ENCODE measurements at places on chromosomes 3 and 15. TPM values are rescaled to one million over a fixed set of nuclear protein-coding genes. Genes with fewer than 3 reads are reported as not detected.

GRCh38 chr3:136283627-136284026 lies 33.5 kb downstream of the PCCB start:
- DNase-seq: no peak
- no peaks in the 10 kb centered on the region for H3K4me1 ChIP-seq
- peaks cover 30% of the 10 kb centered on the region for H3K36me3 ChIP-seq
- H3K27ac ChIP-seq: no peak overlapping the region
- no peaks in the 10 kb centered on the region for H3K27me3 ChIP-seq

GRCh38 chr15:49696433-49696832 lies 75.6 kb downstream of the DTWD1 start:
- no peak overlapping the region for H3K27ac ChIP-seq
- DNase-seq: no peak
- H3K4me1 ChIP-seq: no peaks in the 10 kb centered on the region
- H3K4me3 ChIP-seq: no peak overlapping the region
- H3K27me3 ChIP-seq: no peaks in the 10 kb centered on the region
- H3K36me3 ChIP-seq: no peaks in the 10 kb centered on the region

DNA sequence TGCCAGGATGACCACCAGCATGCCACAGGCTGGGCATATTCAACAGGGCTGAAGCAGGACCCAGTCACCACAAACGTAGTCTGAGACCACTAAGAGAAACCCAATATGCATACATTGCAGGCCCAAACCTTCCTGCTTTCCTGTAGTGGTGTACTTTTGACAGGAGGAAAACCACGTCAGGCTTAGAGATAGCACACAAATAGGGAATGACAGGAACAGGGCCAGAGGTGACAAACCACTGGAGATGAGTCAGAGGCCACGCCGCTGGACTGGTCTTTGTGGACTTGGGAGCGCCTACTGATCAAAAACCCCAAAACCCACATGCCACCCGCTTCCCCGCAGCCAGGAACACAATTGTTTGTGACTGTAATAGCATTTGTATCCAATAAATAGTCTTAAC lies 3.6 kb upstream of the EFCAB12 start:
- peaks cover 13% of the 10 kb centered on the region for H3K36me3 ChIP-seq
- no peaks in the 10 kb centered on the region for H3K27me3 ChIP-seq
- no peak overlapping the region for H3K27ac ChIP-seq
- peaks cover 6% of the 10 kb centered on the region for H3K4me1 ChIP-seq
- DNase-seq: no peak
- H3K4me3 ChIP-seq: no peak overlapping the region

DNA sequence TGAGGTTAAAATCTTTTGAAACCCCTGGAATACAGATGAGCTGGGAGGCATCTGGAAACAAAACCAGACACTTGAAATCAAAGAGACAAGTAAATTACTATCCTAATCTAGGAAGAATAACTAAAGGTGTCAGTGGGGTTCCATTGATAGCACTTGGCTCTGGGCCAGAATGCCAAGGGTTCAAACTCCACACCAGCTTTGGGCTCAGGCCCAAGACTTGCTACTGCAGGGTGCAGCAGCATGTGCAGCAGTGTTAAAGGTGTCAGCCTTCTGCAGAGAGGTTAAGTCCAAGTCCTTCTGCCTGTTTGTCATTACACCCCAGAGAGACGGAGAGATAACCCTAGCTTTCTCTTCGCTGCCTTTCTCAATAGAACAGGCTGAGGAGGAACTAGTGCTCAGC lies 273.9 kb downstream of the TIGIT start:
- no peaks in the 10 kb centered on the region for H3K36me3 ChIP-seq
- H3K4me1 ChIP-seq: no peaks in the 10 kb centered on the region
- DNase-seq: no peak
- no peak overlapping the region for H3K4me3 ChIP-seq

DNA sequence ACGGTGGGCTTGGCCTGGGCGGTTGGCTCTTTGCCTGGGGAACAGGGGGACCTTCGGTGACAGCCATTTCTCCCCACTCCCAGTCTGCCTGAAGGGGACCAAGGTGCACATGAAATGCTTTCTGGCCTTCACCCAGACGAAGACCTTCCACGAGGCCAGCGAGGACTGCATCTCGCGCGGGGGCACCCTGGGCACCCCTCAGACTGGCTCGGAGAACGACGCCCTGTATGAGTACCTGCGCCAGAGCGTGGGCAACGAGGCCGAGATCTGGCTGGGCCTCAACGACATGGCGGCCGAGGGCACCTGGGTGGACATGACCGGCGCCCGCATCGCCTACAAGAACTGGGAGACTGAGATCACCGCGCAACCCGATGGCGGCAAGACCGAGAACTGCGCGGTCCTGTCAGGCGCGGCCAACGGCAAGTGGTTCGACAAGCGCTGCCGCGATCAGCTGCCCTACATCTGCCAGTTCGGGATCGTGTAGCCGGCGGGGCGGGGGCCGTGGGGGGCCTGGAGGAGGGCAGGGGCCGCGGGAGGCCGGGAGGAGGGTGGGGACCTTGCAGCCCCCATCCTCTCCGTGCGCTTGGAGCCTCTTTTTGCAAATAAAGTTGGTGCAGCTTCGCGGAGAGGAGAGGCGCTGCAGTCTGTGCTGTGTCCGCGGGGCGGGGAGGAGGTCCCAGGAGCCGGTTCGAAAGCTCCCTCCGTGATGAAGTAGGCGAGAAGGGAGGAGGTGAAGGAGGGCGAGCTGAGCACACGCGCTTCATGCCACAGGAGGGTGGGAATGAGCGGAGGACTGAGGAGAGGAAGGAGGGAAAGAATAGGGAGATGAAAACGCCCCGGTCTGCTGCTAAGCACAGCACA lies 9.6 kb downstream of the CLEC3B start:
- peak; percentile 72 for DNase-seq
- no peaks in the 10 kb centered on the region for H3K36me3 ChIP-seq
- H3K4me1 ChIP-seq: peaks cover 29% of the 10 kb centered on the region
- H3K27ac ChIP-seq: peak overlapping the region; percentile 49

DNA sequence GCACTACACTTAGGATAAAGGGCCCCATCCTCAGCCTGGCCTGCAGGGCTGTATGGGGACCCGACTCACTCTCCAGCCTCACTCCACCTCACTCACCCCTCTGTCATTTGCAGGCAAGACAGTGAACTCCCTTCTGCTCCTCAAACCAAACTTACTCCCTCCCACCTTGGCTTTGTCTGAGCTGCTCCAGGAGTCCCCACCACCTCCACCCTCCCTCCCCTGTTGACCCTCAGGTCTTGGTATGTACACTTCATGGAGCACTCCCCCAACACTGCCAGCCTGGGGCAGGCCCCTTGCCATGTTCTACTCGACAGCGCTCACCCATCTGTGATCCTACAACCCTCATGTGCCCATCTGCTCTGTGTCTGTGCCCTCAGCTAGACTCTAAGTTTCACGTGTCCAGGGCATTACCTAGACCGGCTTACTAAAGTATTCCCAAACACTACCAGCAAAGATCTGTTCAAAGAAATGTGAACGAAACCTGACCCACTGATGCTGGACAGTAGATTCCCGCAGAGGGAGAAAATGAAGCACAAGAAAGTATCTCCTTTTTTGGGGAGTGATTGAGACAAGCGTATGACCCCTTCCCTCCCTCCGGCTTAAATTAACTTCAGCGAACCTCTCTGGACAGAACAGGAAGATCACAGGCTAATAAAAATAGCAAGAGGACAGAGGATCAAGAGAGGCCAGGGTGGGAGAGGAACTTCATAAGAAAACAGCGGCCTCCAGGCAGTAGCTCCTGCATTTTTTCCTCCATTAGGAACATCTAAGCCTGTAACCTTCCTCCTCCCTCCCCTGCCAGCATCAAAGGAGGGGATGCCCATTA lies 113.2 kb downstream of the RFTN1 start:
- H3K4me3 ChIP-seq: no peak overlapping the region
- H3K27ac ChIP-seq: peak overlapping the region; percentile 69
- no peaks in the 10 kb centered on the region for H3K27me3 ChIP-seq

GP9 gene
- not detected for total RNA-seq

CFAP20DC gene
- total RNA-seq: 1.7 TPM

CRABP1 gene
- total RNA-seq: 1,461 TPM

LMAN1L gene
- total RNA-seq: not detected

A4GNT gene
- total RNA-seq: not detected

All from spinal cord (tissue), 10 donors.